Esophagus mucosa (tissue), 1 donor: ENCODE measurements at places on chromosomes 11 and 22.

GRCh38 chr11:80388536-80388935, 947.7 kb upstream of the TENM4 start:
- ATAC-seq: no peak

DNA sequence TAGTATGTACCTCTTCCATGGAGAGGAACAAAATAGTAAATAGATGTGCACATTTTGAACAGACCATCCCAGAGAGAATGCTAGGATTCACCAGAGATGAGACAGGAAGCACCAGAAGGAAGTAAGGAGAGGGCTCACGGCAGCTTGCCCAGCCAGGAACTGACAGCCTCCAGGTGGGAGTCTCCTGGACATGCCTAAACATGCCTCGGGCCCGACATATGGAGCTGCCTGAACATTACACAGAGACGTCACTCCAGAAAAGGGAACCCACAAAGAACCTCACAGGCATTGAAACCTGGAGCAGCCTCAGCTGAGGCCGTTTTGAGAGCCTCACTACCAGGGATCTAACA, 67.4 kb downstream of the BRD1 start:
- peak; percentile 23 for ATAC-seq

- ATAC-seq: no peak
Measured at GRCh38 chr11:117849781-117850414, 25.4 kb upstream of the FXYD2 start.

DNA sequence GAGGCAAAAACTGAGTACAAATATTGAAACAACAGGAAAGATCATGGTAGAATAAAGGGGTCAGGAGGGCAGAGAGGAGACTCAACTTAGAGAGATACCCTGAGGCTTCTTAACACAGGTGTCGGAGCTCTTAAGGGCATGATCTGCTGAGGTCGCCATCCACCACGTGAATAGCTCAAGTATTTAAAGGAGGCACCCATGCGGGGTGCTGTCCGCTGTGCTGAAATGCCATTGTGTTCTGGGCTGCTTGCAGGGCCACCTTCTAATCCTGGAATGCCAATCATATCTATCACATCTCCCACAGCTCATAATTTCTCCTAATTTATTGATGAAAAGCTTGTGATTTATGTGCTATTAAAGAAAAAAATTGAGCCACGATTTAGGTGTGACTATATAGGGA, 90.2 kb downstream of the SEZ6L start:
- ATAC-seq: no peak

DNA sequence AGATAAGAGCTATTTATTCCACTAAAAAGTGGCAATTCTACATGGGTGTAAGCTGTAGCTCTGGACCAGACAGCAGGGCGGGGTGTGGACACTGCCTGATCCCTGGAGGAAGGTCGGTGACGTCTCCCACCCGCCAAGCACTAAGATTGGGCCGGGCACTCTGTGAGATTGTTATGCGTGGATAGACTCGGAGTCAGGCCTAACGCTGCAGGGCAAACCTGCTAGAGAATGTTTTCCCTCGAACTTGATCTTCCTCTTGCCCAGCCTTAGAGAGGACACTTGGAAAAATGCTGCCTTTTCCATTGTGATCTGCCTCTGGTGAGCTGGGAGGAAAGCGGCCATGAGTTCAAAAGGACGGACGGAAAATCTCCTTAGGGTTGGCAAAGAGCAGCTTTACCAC, 1273.4 kb downstream of the TBC1D22A start:
- no peak for ATAC-seq

GRCh38 chr22:25551396-25551795, 13.1 kb upstream of the GRK3 start:
- ATAC-seq: no peak

- ATAC-seq: no peak
Measured at GRCh38 chr22:30247974-30248373, 1.4 kb upstream of the LIF start.

DNA sequence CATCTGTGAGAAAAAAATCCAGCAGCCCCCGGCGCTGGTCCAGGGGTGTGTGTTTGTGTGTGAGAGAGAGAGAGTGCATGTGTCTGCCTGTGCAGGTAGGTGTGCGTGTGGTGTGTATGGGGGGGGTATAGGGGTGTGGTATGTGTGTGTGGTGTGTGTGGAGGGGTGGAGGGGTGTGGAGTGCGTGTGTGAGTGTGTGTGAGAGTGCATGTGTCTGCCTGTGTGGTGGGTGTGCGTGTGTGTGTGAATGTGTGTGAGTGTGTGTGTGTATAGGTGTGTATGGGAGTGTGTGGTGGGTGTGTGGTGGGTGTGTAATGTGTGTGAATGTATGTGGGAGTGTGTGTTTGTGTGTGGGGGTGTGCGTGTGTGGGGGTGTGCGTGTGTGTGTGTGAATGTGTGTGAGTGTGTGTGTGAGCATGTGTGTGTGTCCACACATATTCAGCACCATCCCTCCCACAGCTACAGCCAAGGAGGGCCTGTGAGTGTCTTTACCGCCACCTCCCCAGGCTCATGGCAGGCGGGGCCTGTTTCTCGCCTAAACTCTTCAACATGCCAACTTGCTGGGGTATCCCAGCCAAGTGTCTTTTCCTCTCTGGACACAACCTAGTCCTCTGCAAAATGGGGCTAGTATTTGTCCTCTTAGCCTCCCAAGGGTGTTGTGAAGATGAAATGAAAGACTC, 11.9 kb downstream of the LMO1 start:
- no peak for ATAC-seq

GRCh38 chr11:113674397-113674685, 31.8 kb downstream of the TMPRSS5 start:
- ATAC-seq: no peak
